NCI-H226 (cell line): ENCODE measurements at places on chromosomes 2 and 18.

- no peak for DNase-seq
These were observed 73.0 kb downstream of the COMMD1 start for GRCh38 chr2:61978522-61978921.

DNA sequence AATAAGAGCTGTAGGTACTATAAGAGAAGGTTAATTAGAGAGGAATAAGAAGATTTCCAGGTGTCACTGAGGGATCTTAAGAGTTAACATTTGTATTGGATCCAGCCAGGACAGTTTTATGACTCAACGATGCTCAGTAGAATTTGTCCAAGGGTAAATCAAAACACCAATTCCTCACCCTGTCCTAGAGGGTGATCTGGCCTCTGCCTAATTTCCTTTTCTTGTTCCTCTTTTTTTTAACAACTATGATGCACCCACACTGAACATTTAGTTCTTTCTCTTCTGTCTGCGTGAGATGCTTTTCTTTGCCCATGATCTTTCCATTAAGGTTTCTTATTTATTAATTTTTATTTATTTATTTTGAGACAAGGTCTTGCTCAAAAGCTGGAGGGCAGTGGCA is 92.0 kb downstream of the PMS1 start:
- DNase-seq = no peak

- no peak for DNase-seq
These were observed 262.3 kb downstream of the TRIB2 start for GRCh38 chr2:12979066-12979465.

DNA sequence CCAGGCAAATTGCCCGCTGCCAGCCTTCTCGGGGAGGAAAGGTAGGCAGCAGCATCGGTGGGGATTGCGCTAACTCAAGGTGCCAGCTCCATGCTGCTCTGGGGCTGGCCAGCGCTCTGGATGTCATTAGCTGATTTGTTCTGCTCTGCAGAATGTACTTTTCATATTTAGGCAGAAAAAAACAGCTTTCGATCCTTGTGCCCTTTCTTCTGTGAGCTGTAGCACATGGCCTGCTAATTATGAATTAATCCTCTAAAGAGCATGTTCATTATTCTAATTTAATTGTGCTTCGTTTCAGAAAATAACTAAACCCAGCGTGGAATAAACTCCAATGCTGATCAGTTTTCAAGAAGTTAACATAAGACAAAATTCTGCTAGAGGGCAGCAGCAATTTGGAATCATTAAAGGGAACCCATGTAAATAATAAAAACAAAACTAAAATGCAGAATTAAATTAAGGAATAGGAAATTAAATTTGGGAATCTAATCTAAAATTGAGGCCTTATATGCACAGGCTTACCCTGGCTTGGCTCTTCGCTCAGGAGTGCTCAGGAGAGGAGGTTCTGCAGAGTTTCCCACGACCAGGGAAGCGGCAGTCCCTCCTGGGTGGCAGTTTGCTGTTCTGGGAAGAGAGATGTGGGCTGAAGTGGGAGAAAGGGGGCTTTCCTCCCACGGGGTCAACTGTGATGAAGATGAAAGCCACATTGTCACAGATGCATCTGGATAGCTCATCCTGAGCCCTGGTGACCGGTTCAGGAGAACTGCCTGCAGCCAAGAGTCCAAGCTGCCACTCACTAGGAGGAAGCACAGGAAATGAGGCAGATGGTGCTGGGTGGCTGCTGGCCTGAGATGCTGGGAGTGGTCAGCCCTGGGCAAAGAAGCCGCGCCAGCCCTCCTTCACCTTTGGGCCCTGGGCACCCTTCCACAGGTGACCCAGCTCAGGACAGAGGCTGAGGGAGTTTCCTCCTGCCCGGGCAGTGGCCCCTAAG is 93.2 kb upstream of the PKDCC start:
- DNase-seq = no peak

DNA sequence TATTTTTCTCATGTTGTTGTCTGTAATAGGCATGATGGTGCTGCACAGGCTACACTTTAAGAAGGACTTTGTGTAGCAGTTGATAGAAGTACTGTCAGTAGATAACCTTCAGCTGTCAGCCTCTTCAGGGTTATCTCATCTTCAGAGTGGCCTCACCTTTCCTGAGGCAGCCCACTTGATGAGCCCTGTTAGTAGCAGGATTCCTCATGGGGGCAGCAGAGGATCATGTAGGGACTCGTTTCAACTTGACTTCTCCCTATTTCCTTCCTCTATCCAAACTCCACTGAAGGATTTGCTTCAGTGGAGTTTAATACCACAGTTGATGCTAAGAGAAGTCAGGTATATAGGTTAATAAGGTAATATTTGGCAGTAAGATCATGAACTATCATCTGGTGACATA is 530.3 kb upstream of the FSIP2 start:
- peak; percentile 20 for DNase-seq

- no peak for DNase-seq
These were observed 133.9 kb upstream of the GCFC2 start for GRCh38 chr2:75844651-75845050.

DNA sequence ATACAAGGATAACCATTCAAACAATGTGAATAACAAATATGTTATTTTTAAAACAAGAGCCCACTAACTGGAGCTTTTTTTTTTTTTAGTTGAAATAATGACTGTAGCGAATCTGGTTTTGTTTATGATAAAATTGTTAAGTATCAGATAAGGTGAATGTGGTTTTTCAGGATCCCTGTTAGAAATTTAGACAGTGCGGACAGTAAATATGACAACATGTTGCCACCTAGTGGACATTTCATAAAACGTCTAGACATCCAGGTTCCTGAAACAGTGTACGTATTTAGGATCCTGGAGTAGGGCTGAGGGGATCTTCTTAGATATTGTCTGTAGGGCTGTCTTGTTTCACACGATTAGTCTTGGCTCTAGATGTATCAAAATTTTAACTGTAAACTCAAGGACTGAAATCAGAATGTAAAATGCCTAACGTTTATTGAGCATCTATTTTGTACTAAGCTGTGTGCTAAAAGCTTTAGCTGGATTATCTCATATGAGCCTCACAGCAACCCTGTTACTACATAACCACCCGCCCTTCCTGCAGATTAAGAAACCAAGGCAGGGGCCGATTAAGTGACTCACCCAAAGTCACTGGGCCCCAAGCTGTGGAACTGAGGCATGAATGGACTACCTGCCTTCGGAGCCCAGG is 23.9 kb upstream of the CCDC68 start:
- peak; percentile 30 for DNase-seq

- DNase-seq = peak; percentile 91
These were observed 21.5 kb upstream of the NABP1 start for GRCh38 chr2:191656391-191656790.

DNA sequence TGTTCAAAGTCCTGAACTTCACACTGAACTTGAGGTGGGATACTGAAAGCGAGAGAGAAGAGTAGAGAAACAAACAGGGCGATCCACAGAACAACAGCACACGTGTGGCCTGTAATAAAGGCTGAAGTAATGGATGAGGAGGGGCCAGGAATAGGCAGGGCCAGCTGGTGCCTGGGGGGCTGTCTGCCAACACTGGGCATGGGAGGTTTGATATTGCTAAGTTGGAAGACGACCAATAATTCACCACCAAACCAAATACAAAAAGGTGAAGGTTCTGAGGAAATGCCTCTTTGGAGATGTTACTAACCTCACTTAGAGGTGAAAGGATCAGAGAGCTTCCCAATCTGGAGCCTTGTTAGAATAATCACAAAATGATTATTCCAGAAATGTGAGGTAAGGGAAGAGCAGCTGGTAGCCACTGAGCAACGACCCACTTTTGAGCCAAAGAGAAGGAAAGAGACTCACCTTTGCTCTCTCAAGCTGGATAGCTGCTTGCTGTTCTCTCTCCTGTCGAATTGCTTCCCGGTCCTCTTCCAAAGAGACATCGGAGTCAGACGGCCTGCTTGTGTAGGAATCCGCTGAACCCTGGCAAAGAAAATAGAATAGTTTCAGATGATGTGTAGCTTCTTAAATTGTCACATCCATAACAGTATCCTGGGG is 54.7 kb upstream of the ARL5A start:
- no peak for DNase-seq

DNA sequence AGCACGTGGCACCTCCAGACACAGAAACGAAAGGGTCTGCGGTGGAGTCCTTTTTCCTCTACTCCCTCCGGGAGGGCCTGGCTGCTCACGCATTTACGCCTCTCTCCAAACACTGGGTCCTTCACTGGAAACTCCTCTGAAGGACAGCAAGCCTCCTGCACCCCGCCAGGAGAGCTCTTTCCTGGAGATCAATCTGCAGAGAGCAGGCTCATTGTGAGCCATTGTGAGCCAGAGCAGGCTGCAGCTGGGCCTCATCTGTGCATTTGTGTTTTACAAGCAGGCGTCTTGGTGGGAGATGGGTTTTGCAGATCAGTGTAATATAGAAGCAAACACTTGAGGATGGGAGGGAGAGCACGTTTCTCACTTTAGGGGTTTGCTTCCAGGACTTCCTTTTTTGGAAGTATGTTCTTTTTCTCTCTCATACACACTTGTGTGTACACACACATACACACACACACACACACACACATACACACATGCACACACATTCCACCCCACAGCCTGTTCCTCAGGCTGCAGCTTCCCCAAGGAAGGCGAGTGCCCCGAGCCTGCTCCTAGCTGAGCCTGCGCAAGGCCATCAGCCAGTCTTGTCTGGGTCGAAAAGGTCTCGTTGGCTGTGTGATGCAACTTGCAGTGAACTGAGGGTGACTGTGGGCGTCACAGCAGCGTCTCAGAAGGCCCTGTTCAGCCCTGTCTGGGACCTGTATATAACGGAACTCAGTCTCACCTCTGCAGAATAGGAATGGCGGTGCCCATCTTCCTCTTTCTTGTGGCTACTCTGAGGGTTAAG is 163.5 kb downstream of the GLI2 start:
- no peak for DNase-seq

GRCh38 chr2:208101716-208102631 is 22.4 kb downstream of the CRYGD start:
- DNase-seq = peak; percentile 1

DNA sequence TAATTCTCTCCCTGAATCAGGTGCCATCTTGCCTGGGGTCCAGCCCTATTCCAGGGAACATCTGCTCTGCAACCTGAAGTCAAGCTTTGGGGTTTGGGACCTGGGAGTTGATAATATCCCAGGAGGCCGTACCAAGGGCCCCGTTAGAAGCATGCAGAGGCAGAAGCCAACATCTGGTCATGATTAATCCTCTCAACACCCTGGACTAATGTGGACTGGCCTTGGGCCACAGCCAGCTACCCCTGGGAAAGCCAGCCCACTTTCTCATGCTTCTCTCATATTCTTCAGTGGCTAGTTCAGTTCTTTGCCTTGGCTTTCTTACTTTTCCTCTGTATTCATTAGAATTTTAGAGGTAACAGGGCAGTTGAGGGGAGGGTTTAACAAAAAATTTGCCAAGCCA is 515.6 kb upstream of the NRP2 start:
- no peak for DNase-seq
